ENCODE measurements at places on chromosomes 5 and 9. TPM values are rescaled to one million over a fixed set of nuclear protein-coding genes. Genes with fewer than 3 reads are reported as not detected.

GRCh38 chr5:172129256-172129910 is 58.6 kb downstream of the STK10 start:
- DNase-seq = no peak

DNA sequence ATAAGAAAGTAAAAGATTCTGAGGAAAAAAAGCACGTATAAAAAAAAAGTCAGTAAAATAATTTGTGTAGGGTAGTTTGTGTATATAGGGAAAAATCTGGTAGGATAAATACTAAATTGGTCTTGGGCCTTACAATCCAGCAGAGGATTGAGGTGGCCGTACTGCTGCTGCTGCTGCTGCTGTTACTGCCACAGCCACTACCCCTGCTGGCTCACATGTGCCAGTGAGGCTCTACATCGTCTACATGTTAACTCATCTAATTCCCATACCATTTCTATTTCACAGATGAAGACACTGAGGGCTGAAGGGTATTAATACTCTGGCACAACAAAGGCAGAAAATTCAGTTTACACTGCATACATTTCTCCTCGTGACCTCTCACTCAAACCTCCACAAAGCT is 928.5 kb downstream of the TLE4 start:
- DNase-seq = no peak

DNA sequence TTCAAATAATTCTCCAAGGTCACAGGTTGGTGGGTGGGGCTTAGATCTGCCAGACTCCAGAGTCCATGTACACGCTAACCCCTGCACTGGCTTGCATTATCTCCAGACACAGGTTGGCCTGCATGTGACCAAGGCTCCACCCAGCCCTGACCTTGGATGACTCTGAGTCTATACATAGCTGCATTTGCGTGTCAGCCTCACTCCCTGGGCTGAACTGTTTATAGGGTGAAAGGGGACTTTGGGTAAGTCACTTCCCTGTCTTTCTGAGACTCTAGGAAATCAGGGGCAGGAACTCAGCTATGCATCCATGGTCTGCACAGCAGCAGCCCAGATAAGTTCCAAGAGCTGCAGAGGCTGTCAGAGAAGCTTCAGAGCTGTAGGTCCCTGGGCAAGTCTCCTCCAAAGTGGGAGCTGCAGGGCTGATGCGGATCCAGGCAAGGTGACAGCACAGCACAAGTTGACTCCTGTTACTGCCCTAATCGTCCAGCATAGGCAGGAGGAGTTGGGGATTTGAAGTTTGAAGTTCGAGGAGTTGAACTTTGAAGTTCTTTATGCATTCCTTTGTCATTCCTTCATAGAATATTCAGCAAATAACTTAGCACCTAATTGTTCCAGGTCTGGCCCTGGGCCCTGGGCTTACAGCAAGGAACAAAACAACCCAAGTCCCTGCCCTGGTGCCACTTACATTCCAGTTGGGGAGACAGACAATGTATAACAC is 53.4 kb downstream of the SLC22A5 start:
- peak; percentile 51 for DNase-seq

DNA sequence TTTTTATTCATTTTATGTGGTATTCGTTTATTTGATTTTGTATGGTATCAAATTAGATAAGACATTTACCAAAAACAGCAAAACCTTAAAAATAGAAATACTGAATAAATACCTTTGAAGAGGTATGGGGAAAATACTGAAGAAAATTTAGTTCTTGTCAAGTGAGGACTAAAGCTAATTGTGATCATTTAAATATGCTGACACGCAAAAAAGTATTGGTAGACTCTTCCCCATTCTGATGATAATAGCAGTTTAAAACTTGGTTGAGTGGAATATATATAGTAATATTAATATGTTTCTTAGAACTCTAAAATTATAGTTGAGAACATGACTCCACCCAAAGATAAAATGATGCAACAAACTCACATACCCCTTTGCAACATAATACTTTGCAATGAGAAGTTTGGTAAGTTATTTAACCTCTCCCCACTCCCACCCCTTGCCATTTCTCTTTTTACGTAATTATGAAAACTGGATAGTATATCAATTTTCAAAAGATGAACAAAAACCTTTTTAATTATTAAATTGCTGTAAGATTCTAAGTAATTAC is 30.1 kb upstream of the SNX24 start:
- peak; percentile 15 for DNase-seq

DNA sequence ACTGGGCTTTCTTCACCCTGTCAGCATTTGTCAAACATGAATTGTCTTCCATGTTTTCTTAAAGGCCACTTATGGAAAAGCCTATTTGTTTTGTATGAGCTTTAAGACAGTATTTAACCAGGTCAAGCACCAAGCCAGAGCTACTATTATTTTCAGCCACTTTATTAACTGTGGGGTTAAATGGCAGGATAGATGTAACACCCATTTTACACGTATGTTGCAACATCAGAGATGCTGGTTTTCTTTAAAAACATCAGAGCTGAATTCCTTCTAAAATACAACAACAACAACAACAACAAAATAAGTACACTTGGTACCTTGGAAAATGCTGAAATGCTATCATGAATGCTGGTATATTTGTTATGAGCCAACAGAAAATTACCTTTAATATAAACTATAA is 13.6 kb downstream of the ARRDC3 start:
- DNase-seq = peak; percentile 11

DNA sequence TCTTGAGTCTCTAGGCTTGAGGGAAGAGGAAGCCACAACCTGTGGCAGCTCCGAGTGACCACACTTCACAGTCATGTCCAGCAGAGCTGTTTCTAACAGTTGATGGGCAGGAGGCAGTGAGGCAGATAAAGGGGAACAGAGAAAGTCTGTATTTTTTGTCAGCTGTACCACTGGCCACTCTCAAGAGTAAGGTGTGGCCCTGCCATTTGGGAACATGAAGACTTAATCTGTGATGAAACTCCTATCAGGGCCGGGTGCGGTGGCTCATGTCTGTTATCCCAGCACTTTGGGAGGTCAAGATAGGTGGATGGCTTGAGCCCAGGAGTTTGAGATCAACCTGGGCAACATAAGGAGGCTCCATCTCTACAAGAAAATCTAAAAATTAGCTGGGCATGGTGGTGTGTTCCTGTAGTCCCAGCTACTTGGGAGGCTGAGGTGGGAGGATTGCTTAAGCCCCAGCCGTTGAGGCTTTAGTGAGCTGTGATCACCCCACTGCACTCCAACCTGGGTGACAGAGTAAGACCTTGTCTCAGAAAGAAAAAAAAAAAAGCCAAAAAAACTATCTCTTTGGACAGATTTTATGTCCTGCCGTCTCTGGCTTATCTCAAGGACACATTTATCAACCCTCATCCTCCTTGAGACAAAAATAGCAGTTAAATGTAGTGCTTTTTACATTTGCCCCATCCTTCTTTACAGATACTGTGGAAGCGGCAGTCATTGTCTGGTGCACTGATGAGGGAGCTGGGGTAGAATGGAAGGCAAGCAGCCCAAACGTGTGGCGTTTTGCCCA is 11.9 kb upstream of the COL15A1 start:
- DNase-seq = no peak

DNA sequence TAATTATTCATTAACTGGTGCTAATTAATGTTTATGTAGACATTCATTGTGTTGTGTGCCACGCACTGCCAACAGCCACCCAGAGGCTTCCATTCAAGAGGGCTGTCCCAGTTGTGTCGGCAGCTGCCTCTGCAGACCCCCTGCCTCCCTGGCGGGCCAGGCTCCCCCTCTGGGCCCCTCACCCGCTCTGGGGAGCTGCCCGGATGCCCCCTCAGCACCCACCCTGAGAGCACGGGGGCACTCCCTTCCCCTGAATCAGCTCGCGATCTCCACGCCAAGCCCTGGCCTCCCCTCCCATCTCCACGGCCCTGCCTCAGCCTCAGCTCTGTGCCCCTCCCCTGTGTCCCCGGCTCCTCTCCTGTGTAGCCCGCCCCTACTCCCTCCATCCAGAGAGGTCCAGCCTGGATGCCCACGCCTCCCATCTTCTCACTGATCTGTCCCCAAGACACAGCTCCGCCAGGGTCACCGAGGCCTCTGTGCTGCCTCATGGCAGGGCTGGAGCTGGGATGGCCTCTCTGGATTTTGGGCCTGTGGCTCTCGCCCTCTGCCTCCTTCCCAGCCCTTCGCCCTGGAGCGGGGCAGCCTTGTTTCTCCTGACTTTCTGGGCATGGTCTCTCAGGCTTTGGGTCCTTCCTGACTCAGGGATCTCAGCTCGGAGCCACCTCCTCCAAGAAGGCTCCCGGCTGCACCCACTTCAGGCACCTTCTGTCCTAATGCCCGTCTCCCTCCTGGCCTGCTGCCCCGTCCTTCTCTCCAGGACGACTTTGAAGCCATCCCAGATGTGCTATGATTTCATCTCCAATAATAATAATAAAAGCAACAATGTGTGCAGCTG is 16.0 kb upstream of the SLC9A3 start:
- no peak for DNase-seq

- no peak for DNase-seq
Measured at GRCh38 chr9:86867804-86868313, 79.4 kb downstream of the GAS1 start.

Gene GM2A
- 42.6 TPM for total RNA-seq

- DNase-seq = no peak
Measured at GRCh38 chr9:87694236-87694755, 31.6 kb upstream of the CTSL start.

Gene POLE3
- 15.5 TPM for total RNA-seq

Gene ADAMTSL2
- total RNA-seq = not detected

GRCh38 chr9:98092613-98092931 is 26.4 kb downstream of the TRIM14 start:
- DNase-seq = no peak

DNA sequence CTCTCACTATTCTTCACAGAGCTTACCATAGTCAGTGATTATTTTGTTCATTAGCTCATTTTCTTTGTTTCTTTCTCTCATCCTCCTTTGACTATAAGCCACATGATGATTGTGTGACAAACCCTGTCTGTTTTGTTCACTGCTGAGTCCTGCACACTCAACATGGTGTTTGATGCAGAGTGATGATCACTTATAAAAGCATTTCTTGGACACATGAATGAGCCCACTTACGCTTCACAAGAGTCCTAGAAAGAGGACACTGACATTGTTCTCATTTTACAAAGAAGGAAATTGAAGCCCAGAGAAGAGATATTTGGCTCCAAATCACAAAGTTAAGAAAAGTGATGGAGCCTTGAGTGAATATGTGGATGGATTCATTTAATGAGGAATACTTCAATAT is 13.4 kb downstream of the ABLIM3 start:
- DNase-seq = no peak

DNA sequence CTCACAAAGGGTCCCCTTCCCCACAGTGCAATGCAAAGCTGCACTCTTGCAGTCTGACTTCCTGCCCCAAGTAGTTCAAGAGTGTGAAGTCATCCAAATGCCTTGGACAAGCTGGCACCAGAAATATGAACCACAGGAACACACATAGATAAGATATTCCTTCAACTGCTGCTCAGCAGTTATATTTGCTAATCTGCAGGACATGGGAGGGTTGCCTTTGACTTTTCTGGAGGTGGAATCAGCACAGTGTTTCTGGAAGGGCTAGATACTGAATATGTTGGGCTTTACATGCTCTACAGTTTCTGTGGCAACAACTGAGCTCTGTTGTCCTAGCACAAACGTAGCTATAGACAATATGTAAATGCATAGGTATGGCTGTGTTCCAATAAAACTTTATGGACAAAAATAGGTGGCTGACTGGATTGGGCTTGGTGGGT is 96.7 kb upstream of the PCA3 start:
- peak; percentile 71 for DNase-seq

DNA sequence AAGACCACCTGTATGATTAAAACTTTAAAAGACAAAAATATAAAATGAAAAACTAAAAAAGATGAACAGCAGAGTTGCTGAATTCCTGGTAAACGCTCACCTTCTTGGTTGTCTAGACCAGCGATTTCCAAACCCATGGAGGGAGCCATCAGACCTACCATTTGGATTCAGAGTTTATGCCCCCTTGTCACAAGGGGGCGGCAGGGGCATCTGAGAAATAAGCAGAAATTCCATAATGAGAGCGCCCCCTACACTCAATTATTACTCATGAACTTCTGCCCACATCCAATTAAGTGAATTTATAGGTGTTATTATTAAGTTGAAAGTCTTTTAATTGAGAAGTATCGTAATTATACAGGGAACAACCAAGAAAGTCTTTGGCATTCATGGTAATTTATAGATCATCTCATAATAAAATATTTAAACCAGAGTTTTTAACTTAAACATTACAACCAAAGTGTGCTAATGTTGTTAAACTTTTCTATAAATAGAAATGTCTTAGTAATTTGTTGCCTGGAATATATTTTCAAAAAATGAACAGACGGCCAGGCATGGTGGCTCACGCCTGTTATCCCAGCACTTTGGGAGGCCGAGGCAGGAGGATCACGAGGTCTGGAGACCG is 35.2 kb upstream of the SPATA31C2 start:
- DNase-seq = peak; percentile 70

DNA sequence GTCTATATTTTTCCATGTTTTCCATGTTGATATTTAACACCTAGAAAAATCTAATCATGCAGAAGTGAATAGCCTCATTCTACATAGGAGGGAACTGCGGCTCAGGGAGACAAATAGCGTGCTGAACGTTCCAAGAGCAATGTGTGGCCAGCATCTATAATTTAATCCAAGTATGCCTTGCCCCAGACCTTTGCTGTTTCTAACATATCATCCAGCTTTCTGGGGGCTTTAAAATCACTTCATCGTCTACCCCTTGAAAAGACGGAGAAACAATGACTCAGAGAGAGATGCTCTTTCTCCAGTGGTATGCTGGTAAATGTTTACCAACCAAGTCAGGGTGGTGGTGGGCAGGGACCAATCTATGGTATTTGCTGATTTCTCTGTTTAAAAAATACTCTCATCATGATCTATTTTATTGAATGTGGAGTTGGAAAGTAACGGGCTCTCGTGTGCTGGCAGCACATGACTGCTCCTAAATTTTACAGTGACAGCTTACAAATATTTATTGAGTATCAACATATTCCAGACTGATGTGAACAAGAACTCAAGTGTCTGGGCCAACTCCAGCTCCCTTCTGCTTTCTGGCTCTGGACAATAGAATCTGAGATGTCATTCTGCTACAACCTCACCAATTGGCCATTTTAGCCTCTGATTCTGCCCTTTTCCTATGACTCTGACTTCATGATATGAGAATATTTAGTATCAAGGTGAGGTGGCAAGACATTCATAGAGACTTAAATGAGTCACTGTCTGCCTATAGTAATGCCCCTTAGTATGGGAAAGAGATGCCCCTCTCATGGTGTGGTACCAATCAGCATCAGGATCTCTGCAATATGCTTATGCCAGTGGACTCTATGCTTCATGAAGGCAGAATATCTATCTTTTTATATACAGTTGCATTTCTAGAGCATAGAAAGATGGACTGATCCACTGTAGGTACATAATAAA is 407.4 kb upstream of the TNC start:
- DNase-seq = no peak

DNA sequence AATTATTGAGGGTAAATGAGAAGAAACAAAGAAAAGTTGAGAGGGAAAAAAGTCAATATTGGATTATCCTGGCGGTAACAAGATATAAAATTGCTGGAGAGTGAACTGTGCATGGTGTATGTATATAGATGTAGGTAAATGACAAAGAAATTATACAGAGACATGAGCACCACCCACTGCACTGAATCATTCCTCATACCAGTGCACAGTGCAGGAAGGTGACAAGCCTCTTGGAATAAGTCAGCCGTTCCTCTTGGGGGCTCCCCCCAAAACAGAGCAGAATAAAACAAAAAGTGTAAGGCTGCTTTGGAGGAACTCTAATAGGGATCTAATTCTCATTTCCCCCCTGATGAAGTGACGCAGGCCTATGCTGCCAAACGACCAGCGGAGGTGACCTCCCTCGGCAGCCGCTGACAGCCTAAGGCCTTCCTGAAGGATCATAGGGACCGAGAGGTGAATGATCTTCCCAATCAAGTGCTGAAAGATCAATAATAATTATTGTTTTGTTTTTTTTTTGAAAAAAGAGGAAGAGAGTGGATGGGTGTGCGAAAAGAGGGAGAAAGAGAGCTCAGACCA is 245.0 kb downstream of the PSAT1 start:
- DNase-seq = no peak

Measured in fibroblast of the aortic adventitia (primary cell).